ENCODE measurements at places on chromosomes 13 and 19.

DNA sequence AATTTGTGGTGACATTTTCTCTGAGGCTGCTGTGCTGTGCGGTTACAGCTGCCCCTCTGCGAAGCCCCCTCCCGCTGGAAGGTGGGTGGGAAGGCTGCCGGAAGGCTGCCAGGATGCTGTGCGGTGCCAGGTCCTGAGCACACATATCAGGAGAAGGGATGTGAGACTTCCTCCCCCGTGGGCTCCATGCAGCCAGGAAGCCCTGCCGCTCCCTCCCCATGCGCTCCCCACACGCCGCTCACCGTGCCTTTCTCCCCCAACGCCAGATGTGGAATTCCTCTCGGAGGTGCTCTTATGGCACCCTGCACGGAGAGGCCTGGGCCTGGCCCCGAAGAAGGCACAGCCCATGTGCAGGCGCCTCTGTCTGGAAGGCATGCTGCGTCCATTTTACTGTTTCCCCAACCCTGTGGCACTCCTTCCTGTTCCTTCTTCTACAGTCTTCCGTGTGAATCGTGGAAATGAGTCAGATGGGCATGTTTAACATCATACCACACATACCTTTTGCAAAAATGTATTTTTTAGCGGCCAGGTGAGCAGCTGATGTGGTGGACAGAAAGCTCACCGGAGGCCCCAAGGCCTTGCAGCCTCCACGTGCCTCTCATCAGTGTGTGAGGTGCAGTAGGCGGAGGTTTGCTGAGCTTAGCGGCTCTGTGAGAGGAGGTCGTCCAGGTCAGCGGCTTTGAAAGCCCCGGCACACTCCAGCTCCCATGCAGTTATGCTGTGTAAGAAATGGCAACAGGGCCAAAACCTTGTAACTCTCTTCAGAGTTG lies 88.0 kb downstream of the ATP11A start:
- no peak for DNase-seq

GRCh38 chr19:15730538-15730937 lies 2.7 kb downstream of the OR10H2 start:
- no peak for DNase-seq

DNA sequence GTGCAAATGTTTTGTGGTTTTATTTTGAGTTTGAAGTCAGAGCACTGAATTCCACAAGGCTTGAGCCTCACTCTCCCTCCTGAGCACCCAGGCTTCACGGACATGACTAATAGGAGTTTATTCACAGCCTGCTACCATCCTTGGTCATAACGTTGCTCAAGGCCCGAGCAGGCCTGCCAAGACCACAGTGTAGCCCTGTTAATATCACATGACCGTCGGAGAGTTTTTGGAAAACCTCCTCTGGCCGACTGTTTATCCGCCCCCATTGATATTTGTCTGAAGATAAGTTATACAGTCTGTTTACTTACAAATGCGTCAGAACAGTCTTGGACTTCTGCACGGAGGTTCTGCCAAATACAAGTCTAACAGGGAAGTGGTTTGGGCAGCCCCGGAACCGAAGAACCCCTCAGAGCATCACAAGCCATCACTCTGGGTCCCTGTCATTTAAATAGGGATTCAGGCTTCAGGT lies 89.9 kb downstream of the COL4A2 start:
- no peak for DNase-seq

GRCh38 chr19:46821512-46822409 lies 28.9 kb downstream of the AP2S1 start:
- peak; percentile 67 for DNase-seq

DNA sequence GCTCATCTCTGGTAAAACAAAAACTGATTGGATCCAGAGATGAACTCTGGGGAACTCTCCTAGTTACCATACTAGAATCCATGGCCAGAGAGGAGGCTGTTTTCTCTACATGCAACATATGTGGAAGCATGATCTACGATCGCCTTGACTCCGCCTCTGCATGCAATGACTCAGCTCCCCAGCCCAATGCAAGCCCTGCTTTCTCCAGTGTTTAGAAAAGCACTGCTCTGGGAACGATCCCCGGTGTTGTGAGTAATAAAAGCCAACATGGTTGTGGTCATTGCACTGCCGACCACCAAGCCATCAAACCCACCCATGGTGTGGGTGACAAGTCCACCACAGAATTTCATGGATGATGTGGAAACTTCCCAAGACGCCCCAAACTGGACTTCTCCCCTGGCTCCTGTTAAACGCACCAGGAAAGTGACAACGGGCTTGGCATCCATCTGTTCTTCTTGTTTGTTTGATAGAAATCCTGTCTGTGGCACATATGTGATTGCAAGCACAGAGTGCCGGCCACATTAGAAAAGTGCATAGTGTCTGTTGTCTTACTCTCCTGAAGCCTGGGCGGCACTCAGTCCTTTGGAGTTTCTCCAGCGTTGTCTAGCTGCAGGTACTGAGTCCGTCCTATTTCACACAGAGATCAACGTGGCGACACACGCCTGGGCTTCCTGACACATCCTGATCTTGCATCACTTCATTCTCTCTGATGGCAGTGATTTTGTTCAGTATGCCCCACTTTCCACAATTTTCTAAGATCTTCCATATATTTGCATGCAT lies 36.4 kb upstream of the VSTM2B start:
- no peak for DNase-seq

GRCh38 chr13:24304620-24305019 lies 4.8 kb upstream of the C1QTNF9 start:
- no peak for DNase-seq

DNA sequence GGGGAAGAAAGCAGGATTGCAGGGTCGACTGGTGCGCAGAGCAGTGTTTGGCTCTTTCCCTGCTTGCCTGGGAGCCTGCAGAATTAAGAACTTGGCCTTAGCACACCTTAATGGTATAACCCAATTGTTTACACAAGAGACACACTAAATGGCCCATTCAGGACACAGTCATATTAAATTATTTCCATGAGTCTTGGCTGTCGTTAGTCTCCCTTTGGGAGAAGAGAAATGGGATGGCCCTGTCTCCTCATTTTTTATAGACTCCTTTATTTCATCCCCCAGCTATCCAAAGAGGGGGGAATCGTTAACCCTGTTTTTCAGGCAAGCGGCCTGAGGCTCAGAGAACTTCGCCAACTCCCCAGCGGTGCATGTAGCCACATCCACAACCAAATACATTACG lies 282.5 kb downstream of the SUCLA2 start:
- DNase-seq, result no peak

- DNase-seq, result no peak
These were observed 56.2 kb downstream of the RCBTB2 start for GRCh38 chr13:48476686-48477085.

GRCh38 chr13:51270623-51271415 lies 48.6 kb downstream of the FAM124A start:
- no peak for DNase-seq

DNA sequence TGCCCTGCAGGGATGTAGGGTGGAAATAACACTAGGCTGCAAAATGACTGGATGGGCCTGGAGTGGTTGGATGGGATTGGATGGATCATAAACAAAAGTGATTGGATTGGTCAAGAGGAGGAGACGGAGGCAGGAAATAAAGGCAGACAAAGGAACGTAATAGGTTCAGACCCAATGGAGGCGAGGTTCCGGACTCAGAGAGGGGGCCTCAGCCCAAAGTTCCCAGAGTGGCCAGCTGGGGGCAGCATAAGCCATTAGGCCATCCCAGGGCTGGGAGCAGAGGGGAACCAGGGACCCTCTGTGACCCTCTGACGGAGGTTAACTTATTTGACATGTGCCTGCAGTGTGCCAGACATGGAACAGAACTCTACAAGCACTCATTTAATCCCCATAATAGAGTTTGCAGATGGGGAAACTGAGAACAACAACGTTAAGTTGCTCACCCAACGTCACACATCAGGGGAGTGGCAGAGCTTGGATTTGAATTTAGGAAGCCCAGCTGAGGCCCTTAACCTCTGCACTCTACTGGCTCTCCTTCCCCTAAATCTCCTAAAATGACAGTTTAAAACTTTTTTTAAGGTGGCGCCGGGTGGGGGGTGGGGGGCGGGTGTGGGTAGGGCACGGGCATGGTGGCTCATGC lies 15.3 kb upstream of the MAP1S start:
- peak; percentile 71 for DNase-seq

GRCh38 chr19:16367261-16367683 lies 42.6 kb downstream of the KLF2 start:
- peak; percentile 73 for DNase-seq

DNA sequence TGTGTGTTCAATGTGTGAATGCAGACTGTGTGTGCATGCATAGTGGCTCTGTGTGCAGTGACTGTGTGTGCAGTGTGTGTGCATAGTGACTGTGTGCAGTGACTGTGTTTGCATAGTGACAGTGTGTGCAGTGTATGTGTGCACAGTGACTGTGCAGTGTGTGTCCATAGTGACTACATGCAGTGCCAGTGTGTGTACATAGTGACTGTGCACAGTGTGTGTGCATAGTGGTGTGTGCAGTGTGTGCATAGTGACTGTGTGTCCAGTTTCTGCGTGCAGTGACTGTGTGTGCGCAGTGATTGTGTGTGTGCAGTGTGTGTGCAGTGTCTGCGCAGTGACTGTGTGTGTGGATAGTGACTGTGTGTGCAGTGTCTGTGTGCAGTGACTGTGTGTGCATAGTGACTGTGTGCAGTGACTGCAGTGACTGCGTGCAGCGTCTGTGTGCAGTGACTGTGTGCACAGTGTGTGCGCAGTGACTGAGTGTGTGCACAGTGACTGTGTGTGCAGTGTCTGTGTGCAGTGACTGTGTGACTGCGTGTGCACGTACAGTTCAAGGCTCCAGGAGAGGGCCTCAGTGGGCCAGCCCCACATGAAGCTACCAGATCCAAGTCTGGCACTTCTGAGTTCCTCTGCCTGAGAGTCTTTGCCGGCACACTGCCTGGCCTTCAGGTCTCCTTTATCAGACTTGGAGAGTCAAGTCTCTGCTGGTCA lies 90.3 kb downstream of the IER2 start:
- no peak for DNase-seq

- DNase-seq, result no peak
These were observed 103.0 kb downstream of the KL start for GRCh38 chr13:33119022-33119781.

DNA sequence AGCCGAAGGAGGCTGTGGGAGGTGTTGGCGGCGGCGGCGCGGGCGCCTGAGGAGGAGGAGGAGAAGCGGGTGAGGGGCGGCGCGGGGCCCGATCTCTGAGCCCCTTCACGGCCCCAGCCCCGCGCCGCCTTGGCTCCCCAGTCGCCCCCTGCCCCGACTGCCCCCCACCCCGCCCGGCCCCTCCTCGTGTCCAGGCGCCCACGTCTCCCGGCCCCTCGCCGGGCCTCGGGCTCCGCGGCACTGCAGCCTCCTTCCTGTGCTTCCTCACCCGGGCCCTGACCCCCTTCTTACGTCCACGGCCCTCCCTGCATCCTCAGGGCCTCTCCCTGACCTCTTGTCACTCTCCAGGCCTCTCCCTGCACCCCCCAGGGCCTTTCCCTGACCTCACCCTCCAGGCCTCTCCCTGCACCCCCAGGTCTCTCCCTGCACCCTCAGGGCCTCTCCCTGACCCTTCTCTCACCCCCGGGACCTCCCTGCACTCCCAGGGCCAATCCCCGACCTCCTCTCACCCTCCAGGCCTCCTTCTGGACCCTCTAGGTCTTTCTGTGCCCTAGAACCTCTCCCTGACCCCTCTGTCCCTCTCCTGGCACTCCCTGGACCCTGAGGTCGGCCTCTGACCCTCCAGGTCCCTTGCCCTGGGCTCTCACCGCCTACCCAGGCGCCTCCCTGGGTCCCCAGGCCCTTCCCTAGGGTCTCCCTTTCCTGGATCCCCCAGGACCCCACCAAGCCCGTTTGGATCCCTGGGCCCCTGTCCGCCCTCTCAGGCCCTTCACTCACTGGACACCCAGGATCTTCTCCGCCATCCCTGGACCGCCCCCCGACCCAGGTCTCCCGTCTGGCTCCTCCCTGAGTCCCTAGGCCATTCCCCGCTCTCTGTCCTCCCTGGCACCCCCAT lies 460 bp downstream of the KMT5C start:
- peak; percentile 40 for DNase-seq

DNA sequence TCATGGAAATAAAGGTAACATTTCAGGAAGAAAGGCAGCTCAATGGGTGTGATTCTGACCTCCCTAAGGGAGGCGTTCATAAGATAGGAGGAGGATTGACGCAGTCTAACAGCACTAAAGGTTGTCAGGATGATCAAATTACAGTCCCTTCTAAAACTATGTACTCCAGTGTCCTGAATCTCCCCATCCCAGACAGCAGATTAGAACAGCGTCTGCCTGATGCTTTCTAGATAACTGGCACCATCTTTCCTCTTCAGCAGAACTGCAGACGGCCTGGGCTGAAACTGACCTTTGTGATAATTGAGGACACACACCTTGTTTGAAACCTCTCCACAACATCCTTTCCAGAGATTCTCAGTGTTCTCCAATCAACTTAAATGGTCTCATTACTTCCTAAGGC lies 25.5 kb upstream of the SACS start:
- DNase-seq, result no peak

GRCh38 chr19:49692147-49692506 lies 1.2 kb downstream of the CPT1C start:
- DNase-seq, result no peak

DNA sequence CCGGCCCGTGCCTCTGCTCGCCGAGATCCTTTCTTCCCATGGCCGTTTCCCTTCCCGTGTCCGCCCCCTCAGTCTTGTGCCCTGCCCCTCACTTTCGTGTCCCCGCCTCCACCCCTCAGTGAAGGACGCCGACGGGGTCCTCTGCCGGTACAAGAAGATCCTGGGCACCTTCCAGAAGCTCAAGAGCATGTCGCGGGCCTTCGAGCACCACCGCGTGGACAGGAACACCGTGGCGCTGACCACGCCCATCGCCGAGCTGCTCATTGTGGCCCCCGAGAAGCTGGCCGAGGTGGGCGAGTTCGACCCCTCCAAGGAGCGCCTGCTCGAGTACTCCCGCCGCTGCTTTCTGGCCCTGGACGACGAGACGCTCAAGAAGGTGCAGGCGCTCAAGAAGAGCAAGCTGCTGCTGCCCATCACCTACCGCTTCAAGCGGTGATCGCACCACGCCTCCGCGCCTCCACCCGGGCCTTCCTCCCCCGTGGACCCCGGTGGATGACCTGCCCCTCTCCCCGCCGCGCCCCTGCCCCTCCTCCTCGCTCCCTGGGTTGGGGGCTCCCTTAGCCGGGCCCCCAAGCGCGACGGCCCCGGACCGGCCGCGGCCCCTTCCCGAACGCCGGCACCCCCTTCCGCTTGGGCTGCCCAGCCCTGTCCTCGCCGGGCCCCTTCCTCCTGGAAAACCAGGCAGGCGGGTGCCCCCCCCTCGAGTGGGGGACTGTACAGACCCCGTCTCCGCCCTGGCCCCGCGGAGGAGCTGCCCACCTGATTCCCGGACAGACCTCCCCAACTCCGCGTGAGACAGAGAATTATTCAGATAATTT lies 2.3 kb upstream of the U2AF2 start:
- DNase-seq, result no peak

DNA sequence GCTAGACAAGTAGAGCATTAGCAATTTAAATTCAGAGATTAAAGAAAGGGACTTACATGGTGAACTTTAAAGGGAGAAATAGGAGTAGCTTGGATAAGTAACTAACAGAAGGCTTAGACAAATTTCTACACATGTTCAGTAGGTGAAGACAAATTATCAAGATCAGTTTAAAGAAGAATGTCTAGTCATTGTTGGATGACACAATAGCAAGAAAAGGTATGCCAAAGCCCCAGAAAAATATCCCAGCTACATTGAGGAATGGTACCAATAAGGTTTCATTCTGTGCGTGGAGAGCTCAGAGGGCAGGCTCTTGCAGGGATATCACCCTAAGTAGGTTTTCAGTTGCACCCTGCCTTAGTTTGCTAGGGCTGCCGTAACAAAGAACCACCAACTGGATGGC lies 3.5 kb upstream of the STK24 start:
- DNase-seq, result no peak
